ENCODE measurements at places on chromosomes 6 and 20.

DNA sequence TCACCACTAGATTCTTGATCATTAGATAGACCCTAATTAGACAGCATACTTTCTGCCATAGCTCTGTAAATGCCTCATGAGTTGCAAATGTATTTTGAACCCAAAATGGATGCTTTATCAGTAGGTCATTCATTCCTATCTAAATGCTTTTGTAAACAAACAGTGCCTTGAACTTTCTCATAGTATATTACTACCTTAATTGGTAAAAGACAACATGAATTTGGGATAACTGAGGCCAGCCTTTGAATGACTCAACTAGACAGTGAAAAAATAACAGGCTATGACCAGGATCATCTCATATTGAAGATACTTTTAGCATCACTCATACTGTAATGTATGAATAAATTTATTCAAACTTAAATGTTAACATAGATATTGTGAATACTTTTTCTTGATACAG, 37.0 kb upstream of the PRL start:
- DNase-seq, result no peak

DNA sequence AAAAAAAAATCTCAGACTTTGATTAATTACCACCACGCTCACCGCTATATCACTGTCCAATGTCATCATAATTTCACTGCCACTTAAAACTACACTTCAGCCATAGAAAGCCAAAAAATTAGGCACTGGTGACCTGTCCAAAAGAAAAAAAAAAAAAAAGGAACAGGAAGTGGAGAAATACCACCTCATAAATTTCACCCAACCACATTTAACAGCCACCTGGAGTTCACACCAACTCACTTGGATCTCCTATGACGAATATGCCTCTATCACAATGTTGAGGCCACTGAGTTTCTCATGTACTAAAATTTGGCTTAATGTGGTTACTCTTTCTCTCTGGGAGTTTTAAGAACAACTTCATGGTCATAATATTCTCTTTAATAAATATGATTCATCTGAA, 237.5 kb upstream of the RSPO3 start:
- no peak for DNase-seq

- DNase-seq, result no peak
These were observed 20.0 kb downstream of the CCN2 start for GRCh38 chr6:131931063-131931750.

DNA sequence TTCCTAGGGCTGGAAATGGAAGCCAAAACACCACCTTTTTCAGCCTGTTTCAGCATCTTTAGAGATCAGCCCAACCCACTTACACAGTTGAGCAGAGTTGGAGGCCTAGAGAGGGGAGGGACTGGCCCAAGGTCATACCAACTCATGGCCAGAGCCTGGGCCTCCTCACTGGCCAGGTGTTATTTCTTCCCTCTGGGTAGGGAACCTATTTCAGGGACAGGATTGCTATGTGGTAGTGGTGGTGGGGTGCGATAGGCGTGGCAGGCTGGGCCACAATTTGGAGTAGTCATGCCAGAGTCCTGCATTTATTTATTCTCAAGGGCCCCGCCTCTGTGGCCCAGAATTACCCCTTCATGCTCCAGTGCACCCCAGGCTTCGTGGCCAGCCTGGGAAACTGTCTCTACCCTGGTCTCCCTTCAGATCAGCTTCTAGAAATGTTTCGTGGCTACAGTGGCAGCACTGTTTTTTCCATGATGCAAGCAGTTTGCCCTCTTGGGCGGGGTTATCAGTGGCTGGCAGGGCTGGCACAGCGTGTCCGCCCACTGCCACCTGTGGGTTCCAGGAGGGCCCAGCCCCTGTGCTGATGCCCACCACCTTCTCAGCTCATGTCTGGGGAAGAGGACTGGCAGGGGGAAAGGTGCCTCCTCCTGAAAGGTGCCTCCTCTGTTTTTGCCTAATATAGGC, 6.2 kb downstream of the VEGFA start:
- DNase-seq, result no peak

DNA sequence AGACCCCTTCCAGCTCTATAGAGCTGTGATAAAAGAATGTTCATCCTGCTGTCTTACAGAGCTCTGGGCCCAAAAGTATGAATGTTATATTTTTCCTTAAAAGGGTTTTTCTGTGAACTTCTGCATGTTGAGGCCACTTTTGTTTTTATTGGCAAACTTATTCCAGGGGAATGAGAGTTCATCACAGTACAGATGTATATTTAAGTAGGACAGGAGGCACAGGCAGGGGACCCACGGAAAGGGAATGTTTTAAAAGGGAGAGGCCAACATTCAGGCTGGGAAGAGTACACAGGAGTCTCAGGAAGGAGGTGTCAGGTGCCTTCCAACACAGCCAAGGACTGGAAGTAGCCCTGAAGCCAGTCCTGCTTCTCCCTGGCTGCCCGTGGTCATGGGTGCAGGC, 148.4 kb downstream of the EYA2 start:
- DNase-seq, result no peak

GRCh38 chr6:6697620-6698019, 109.1 kb downstream of the LY86 start:
- DNase-seq, result no peak

DNA sequence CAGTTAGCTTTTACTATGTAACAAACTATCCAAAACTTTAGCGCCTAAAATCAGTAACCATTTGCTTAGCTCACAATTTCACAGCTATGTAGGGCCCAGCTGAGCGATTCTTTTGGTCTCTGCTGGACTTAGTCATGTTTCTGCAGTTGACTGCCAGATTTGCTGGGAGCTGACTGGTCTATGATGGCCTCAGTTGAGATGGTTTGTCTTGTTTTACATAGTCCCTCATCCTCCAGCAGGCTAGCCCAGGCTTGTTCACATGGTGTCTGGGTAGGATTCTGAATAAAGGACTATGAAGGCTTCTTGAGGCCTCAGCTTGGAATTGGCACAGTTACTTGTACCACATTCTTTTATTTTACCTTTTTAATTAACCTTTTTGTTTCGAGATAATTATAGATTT, 247.8 kb upstream of the CHD6 start:
- no peak for DNase-seq

GRCh38 chr6:10873374-10873773, 8.5 kb downstream of the GCM2 start:
- no peak for DNase-seq

GRCh38 chr6:79813854-79814709, 133.3 kb downstream of the ELOVL4 start:
- peak; percentile 44 for DNase-seq

- DNase-seq, result no peak
These were observed 174.0 kb upstream of the FOXQ1 start for GRCh38 chr6:1137849-1138248.

GRCh38 chr20:21554376-21554890, 40.6 kb upstream of the NKX2-2 start:
- DNase-seq, result no peak

DNA sequence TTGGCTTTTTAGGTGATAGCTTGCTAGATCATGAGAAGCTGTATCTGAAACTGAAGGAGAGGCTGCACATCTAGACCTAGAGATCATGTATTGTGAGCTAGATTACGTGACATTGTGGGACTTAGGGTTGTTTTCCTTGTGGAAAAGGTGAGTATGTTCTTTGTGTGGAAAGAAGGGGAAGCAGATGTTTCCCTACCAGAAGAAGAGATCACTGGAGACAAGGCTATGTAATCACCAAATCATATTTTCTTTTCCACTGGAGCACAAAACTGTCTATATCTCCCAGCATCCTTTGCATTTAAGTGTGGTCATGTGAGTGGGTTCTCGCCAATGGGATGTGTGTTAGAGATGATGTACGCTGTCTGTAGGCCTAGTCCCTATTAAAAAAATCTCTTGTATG, 7.0 kb upstream of the EPB41L2 start:
- no peak for DNase-seq

- no peak for DNase-seq
These were observed 34.9 kb downstream of the RNF24 start for GRCh38 chr20:3980260-3981131.

DNA sequence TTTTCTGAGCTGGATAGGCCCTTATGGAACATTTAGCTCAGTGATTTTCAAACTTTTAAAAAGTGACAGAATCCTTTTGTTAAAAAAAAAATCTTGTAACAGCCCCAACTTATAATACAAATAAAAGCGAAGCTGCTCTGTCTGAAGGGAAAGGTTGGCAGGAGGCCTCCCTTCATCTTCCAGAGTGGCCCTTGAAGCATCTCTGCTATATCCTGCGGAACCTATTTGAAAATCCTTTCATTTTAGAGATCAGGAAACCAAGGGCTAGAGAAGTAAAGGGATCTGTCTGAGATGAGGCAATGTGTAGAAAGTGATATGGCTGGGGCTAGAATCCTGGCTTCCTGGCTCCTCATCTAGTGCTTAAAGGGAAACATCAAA, 107.8 kb downstream of the UBE3D start:
- no peak for DNase-seq

- no peak for DNase-seq
These were observed 107.9 kb upstream of the KCNK16 start for GRCh38 chr6:39430446-39430845.

- no peak for DNase-seq
These were observed 58.5 kb downstream of the SCAF8 start for GRCh38 chr6:154791556-154792317.

DNA sequence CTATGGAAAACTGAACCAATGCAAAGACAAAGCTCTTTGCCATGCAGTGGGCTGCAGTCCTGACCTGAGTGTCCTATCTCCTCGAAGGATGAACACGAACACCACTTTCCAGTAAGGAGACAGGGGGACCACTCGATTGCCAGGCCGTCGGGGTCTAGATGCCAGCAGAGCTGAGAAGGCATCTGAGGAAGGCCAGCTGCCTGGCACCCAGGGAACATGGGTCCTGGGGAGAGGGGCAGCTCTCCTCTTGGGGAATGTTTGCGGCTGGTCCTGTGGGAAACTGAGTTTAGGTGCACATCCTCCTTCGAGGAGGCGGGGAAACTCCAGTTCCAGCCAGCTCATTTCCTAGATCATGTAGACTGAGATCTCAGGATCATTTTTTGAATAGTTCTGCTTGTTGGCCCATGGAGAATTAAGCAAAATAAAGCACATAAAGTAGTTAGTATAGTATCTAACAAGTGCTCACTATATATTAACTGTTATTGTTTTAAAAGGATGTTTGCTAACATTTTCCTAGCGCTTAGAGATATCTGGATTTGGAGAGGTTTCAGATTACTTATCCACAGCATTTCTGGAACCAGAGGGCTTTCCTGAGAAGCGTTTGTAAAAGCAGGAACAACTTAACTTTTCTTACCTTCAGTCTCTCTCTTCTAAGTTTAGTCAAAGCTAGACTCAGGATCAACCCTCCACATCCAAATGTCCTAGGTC, 225.3 kb upstream of the FOXQ1 start:
- DNase-seq, result no peak

GRCh38 chr6:3457710-3458602, 1.1 kb upstream of the SLC22A23 start:
- DNase-seq, result no peak

DNA sequence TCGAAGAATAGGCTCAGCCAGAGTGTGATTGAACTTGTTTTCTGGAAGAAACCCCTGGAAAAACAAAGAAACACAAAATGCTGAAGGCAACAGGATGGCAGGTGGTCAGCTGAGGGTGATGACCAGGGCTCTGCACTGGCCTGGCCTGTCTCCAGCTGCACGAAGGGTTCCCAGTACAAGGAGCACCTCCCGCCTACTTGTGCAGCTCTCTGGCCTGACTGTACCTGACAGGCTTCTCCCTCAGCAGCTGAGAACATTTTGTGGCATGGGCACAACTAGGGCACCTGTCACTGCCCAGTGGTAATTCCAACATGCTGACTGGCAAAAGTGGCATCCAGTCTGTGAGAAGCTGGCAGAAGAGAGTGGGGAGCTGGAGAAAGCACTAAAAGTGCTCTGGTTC, 38.8 kb upstream of the EMILIN3 start:
- no peak for DNase-seq

DNA sequence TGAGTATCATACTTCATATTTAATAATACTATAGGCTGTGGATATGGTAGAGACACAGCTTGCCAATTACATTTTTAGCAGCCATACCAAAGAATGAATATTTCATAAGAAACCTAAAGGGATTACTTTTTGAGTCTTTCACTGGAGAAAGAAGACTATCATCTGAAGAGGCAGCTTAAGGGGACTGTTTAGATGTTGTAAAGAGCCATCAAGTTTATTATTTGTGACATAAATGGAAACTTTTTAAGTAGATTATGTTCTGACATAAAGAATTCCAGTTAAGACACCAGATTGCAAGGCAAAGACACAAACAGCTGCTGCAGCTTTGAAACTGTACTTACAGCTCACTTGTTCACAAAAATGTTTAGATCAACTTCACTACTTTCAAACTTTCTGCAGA, 429.4 kb downstream of the TFAP2A start:
- no peak for DNase-seq

DNA sequence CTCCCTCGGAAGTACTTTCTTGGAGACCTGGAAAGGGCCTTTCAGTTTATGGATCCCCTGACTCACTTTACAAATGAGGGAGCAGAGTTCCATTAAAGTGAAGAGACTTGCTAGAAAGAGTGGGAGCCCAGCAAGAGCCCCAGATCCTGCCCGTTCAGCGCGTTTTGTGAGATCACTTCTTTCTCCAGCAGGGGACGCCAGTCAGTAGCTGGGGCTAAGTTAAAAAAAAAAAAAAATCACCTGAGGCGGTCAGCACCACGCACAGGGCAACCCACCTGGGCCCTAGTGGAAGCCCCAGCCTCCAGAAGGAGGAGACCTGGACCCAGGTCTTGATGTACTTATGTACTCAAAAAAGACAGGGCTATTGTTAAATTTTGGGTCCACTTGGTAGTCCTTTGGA, 274.5 kb upstream of the RNF24 start:
- DNase-seq, result no peak

GRCh38 chr6:167569041-167569805, 244.3 kb downstream of the TTLL2 start:
- no peak for DNase-seq

- no peak for DNase-seq
These were observed 172.9 kb upstream of the CDYL start for GRCh38 chr6:4603291-4603690.

DNA sequence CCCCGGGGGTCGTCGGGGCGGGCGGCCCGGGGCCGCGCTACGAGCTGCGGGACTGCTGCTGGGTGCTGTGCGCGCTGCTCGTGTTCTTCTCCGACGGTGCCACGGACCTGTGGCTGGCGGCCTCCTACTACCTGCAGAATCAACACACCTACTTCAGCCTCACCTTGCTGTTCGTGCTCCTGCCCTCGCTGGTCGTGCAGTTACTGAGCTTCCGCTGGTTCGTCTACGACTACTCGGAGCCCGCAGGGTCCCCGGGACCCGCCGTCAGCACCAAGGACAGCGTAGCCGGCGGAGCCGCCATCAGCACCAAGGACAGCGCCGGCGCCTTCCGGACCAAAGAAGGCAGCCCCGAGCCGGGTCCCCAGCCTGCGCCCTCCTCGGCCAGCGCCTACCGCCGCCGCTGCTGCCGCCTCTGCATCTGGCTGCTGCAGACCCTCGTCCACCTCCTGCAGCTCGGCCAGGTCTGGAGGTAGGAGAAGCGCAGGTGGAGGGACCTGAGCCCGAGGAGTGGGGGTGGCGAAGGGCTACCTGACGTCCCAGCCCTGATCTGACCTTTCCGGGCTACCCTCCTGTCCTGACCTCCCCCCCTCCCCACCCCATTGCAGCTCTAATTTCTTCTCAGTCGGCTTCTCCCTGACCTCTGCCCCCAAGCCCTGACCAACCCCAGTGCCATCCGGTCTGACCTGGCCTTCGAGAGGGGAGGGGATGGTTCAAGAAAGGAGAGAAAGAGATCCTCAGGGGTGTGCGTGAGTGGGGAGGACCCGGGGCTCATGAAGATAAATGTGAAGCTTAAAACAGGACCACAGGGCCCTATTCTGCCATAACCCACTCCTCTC, 558 bp downstream of the XKR7 start:
- peak; percentile 43 for DNase-seq

GRCh38 chr20:51525241-51526105, 17.0 kb downstream of the NFATC2 start:
- no peak for DNase-seq

- no peak for DNase-seq
These were observed 117.3 kb downstream of the ARHGAP18 start for GRCh38 chr6:129592516-129593232.

Measured in activated CD8-positive, alpha-beta memory T cell treated with anti-CD3 and anti-CD28 coated beads for 1 hour (primary cell).